ENCODE measurements at places on chromosomes 12 and 14. TPM values are rescaled to one million over a fixed set of nuclear protein-coding genes. Genes with fewer than 3 reads are reported as not detected.

Gene GSC
- total RNA-seq: not detected

GRCh38 chr12:26195250-26195640, at the start of gene SSPN:
SSPN (plus strand) TSS chr12:26195573; CDS start chr12:26195673, 100 bp downstream.
- H3K27ac ChIP-seq: peak within 1 kb of the TSS; percentile 92
- peak; percentile 73 for DNase-seq
- H3K36me3 ChIP-seq: no peaks in the 10 kb centered on the region
- no peaks in the 10 kb centered on the region for H3K4me1 ChIP-seq
- peak within 1 kb of the TSS; percentile 70 for H3K4me3 ChIP-seq

GRCh38 chr14:53542732-53543131, 389.6 kb upstream of the DDHD1 start:
- no peaks in the 10 kb centered on the region for H3K4me1 ChIP-seq
- no peak overlapping the region for H3K4me3 ChIP-seq
- no peak overlapping the region for H3K27ac ChIP-seq
- DNase-seq: no peak
- H3K27me3 ChIP-seq: no peaks in the 10 kb centered on the region

DNA sequence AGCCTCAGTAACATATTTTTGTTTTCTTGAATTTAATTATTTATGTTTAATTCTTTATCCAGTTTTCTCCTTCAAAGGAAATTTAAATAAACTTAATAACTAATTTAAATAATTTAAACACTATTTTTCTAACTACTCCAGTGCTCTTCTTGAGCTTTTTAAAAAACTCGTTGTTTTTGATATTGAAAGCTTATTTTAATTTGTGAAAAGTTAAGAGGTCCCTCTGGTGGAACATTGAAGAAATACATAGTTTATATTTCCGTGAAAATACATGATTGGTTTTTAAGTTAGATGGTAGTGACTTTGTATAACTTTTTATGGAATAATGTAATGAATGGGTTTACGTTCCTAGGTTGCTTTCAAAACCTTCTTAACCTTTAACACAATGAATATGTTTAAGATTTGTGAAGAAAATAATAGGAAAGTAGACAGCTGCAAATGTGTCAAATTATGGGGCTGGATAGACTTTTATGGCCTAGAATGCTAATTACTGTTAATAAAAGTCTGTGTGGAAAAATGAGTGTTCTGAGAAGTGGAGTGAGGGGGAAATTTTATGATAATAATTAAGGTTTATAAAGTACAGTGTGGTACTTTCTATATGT, 45.9 kb upstream of the MSRB3 start:
- DNase-seq: no peak
- H3K4me1 ChIP-seq: no peaks in the 10 kb centered on the region
- no peak overlapping the region for H3K27ac ChIP-seq
- H3K36me3 ChIP-seq: peaks cover 9% of the 10 kb centered on the region
- H3K4me3 ChIP-seq: no peak overlapping the region

DNA sequence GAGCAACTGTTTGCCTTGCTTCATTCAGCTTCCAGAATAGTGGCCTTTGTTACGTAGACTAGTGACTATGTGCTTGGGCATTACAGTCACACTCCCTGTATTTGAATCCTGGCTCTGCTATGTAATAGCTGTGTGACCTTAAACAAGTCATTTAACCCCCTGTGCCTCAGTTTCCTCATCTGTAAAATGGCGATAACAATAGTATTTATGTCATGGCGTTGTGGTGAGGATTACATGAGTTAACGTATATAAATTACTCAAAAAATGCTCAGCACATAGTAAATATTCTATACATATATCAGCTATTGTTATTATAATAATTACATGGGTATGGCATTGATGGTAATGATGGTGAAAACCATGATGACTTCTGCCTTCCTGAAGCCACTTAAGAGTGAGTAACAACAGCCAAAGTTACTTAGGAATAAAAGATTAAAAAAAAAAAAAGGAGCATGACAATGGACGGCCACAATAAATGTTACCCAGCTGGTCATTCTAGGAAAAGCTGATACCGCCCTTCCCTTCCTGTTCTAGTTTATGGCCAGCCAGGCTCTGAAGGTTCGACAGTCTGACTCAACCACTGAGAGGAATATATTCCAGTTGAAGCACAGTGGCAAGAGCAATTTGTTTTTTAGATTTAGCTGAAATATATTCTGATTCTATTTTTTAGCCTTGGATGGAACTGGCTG, 9.9 kb upstream of the ADIPOR2 start:
- H3K27me3 ChIP-seq: no peaks in the 10 kb centered on the region
- DNase-seq: no peak
- H3K4me1 ChIP-seq: peaks cover 9% of the 10 kb centered on the region
- no peaks in the 10 kb centered on the region for H3K36me3 ChIP-seq

- H3K27ac ChIP-seq: no peak overlapping the region
- H3K4me3 ChIP-seq: no peak overlapping the region
- no peaks in the 10 kb centered on the region for H3K36me3 ChIP-seq
- H3K27me3 ChIP-seq: no peaks in the 10 kb centered on the region
- DNase-seq: no peak
Observed at GRCh38 chr12:19970116-19970515, 398.2 kb upstream of the PDE3A start.

GRCh38 chr12:47165934-47166333, 86.2 kb upstream of the AMIGO2 start:
- no peak overlapping the region for H3K4me3 ChIP-seq
- H3K27me3 ChIP-seq: no peaks in the 10 kb centered on the region
- no peak overlapping the region for H3K27ac ChIP-seq

Gene DACT1
- total RNA-seq: 3.5 TPM

Gene FOXN4
- not detected for total RNA-seq

GRCh38 chr12:68139001-68139400, 20.5 kb downstream of the IFNG start:
- no peaks in the 10 kb centered on the region for H3K36me3 ChIP-seq
- no peaks in the 10 kb centered on the region for H3K4me1 ChIP-seq
- no peak for DNase-seq
- no peak overlapping the region for H3K4me3 ChIP-seq

DNA sequence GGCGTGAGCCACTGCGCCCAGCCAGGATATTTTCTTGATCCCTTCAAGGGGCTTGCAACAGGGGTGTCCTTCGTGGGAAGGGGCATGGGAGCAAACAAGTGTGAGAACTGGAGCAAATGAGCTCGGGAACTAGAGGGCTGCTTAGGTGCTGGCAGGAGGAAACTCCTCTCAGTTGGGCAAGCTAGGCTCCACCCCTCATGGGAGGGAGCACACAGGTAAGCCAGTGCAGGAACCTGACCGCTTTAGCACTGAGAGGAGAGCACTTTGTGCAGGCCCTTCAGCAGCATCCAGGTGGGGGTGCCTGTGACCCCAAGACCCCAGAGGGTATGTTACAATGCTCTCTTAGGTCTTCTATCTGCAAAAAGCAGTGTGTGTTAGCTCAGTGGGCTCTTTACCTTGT, 755.4 kb upstream of the MDGA2 start:
- no peaks in the 10 kb centered on the region for H3K36me3 ChIP-seq
- no peak for DNase-seq
- no peak overlapping the region for H3K27ac ChIP-seq
- no peak overlapping the region for H3K4me3 ChIP-seq
- H3K4me1 ChIP-seq: no peaks in the 10 kb centered on the region

- no peaks in the 10 kb centered on the region for H3K27me3 ChIP-seq
- no peaks in the 10 kb centered on the region for H3K4me1 ChIP-seq
- H3K4me3 ChIP-seq: no peak overlapping the region
- no peaks in the 10 kb centered on the region for H3K36me3 ChIP-seq
- no peak overlapping the region for H3K27ac ChIP-seq
Observed at GRCh38 chr12:5478081-5478706, 46.3 kb downstream of the NTF3 start.

Gene OR4E2
- not detected for total RNA-seq

DNA sequence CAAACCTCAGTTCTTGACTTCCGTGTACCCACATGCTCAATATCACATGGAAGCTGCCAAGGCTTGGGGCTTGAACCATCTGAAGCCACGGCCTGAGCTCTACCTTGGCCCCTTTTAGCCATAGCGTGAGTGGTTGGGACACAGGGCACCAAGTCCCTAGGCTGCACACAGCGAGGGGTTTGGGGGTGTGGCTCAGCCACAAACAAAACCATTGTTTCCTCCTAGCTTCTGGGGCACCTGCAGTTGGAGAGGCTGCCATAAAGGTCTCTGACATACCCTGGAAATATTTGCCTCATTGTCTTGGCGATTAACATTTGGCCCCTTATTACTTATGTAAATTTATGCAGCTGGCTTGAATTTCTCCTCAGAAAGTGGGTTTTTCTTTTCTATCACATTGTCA, 628.6 kb downstream of the NRXN3 start:
- H3K27ac ChIP-seq: no peak overlapping the region
- H3K36me3 ChIP-seq: no peaks in the 10 kb centered on the region
- no peaks in the 10 kb centered on the region for H3K4me1 ChIP-seq

- H3K27me3 ChIP-seq: no peaks in the 10 kb centered on the region
- H3K27ac ChIP-seq: no peak overlapping the region
- no peaks in the 10 kb centered on the region for H3K36me3 ChIP-seq
- no peak for DNase-seq
- H3K4me1 ChIP-seq: no peaks in the 10 kb centered on the region
Observed at GRCh38 chr12:128557231-128557630, 266.5 kb downstream of the SLC15A4 start.

Gene COX8C
- not detected for total RNA-seq

Gene GIT2
- total RNA-seq: 26.8 TPM

DNA sequence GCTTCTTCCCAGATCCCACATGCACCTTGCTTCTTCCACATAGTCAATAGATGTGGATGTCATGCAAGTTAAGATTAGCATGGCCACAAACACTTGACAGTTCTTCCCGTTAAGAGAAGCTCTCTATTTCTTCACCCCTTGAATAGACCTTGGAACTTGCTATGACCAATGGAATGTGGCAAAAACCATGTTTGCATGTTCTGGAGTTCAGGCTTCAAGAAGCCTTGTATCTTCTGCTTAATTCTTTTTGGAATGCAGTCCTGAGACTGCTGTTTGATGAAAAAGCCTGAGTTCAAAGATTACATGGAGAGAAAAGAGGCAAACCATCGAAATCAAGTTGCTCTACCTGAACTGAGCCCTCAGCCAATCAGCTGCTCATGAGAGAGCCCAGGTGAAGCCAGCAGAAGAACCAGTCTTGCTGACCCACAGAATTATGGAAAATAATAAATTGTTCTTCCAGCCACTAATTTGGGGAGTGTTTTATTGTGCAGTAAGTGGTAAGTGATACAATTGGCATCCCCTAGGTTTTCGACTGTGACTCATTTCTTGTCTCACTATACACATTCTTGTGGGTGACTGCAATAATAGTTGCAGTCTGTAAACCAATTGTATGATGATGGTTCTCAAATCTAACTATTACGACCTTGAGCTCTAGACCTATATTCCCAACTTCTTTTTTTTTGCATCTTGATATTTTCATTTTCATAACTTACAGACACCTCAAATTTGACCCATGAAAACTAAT, 12.6 kb downstream of the RASSF9 start:
- H3K4me1 ChIP-seq: no peaks in the 10 kb centered on the region
- DNase-seq: no peak
- no peaks in the 10 kb centered on the region for H3K27me3 ChIP-seq
- no peak overlapping the region for H3K4me3 ChIP-seq
- no peaks in the 10 kb centered on the region for H3K36me3 ChIP-seq
- no peak overlapping the region for H3K27ac ChIP-seq

- peak; percentile 82 for DNase-seq
- no peaks in the 10 kb centered on the region for H3K27me3 ChIP-seq
- H3K4me3 ChIP-seq: peak overlapping the region; percentile 33
- no peaks in the 10 kb centered on the region for H3K36me3 ChIP-seq
Observed at GRCh38 chr14:80954687-80955299, 628 bp upstream of the TSHR start.

- H3K36me3 ChIP-seq: no peaks in the 10 kb centered on the region
- DNase-seq: no peak
- H3K4me3 ChIP-seq: no peak overlapping the region
- no peaks in the 10 kb centered on the region for H3K4me1 ChIP-seq
Observed at GRCh38 chr12:18206198-18206597, 55.1 kb upstream of the PIK3C2G start.

- no peak overlapping the region for H3K27ac ChIP-seq
- H3K4me1 ChIP-seq: peaks cover 45% of the 10 kb centered on the region
- H3K36me3 ChIP-seq: no peaks in the 10 kb centered on the region
- no peaks in the 10 kb centered on the region for H3K27me3 ChIP-seq
- no peak overlapping the region for H3K4me3 ChIP-seq
Observed at GRCh38 chr14:52948039-52948438, 2.8 kb downstream of the FERMT2 start.

Gene FAM186B
- not detected for total RNA-seq
